A549 treated with GW870086 at 1 μM for 4 hours (cell line): ENCODE measurements at places on chromosomes 6 and 20. TPM values are rescaled to one million over a fixed set of nuclear protein-coding genes. Genes with fewer than 3 reads are reported as not detected.

AGPAT1 gene
- 29.2 to 39.1 TPM (median 37.9 TPM) in 5 replicates for total RNA-seq

KCNK5 gene
- 1.1 to 1.6 TPM (median 1.3 TPM) in 5 replicates for total RNA-seq

HINT3 gene
- total RNA-seq = 5.8 to 7.5 TPM (median 6.4 TPM) in 5 replicates

CCDC170 gene
- total RNA-seq = 0.07 to 0.17 TPM (median 0.13 TPM) in 4 of 5 replicates, not detected in the other

NFS1 gene
- 35.1 to 40.2 TPM (median 38.3 TPM) in 5 replicates for total RNA-seq

NKAPL gene
- total RNA-seq = not detected in 5 replicates

LTA gene
- total RNA-seq = 0.17 to 0.34 TPM in 2 of 5 replicates, not detected in the others

SLC44A4 gene
- 0.05 to 0.21 TPM in 2 of 5 replicates, not detected in the others for total RNA-seq

PAK1IP1 gene
- 19.1 to 21.0 TPM (median 20.3 TPM) in 5 replicates for total RNA-seq

SAMD5 gene
- 0.46 to 0.71 TPM (median 0.50 TPM) in 5 replicates for total RNA-seq

CD93 gene
- 0.02 to 0.03 TPM in 2 of 5 replicates, not detected in the others for total RNA-seq

SKIC2 gene
- 16.7 to 25.7 TPM (median 25.0 TPM) in 5 replicates for total RNA-seq

SPTLC3 gene
- 0.06 to 0.21 TPM (median 0.09 TPM) in 3 of 5 replicates, not detected in the others for total RNA-seq

PRPH2 gene
- total RNA-seq = not detected in 5 replicates

IL17F gene
- not detected in 5 replicates for total RNA-seq

NDRG3 gene
- total RNA-seq = 19.8 to 23.2 TPM (median 21.7 TPM) in 5 replicates

ZSWIM1 gene
- total RNA-seq = 4.8 to 6.4 TPM (median 5.8 TPM) in 5 replicates

OR2H2 gene
- total RNA-seq = not detected in 5 replicates

KIF13A gene
- 17.6 to 21.4 TPM (median 19.3 TPM) in 5 replicates for total RNA-seq
